ENCODE measurements at places on chromosomes 6 and 20.

- peak; percentile 6 for DNase-seq
Measured at GRCh38 chr6:97059473-97059872, 134.9 kb downstream of the KLHL32 start.

GRCh38 chr20:4266183-4266582 is 250.8 kb upstream of the RNF24 start:
- DNase-seq = no peak

- DNase-seq = no peak
Measured at GRCh38 chr20:25439328-25439727, 31.9 kb downstream of the GINS1 start.

- DNase-seq = no peak
Measured at GRCh38 chr6:38378801-38379200, 260.9 kb downstream of the BTBD9 start.

GRCh38 chr6:40169878-40170277 is 235.6 kb upstream of the MOCS1 start:
- DNase-seq = no peak

GRCh38 chr20:36260316-36260715 is 24.0 kb downstream of the AAR2 start:
- no peak for DNase-seq

GRCh38 chr6:135038335-135038734 is 16.3 kb downstream of the HBS1L start:
- DNase-seq = no peak

DNA sequence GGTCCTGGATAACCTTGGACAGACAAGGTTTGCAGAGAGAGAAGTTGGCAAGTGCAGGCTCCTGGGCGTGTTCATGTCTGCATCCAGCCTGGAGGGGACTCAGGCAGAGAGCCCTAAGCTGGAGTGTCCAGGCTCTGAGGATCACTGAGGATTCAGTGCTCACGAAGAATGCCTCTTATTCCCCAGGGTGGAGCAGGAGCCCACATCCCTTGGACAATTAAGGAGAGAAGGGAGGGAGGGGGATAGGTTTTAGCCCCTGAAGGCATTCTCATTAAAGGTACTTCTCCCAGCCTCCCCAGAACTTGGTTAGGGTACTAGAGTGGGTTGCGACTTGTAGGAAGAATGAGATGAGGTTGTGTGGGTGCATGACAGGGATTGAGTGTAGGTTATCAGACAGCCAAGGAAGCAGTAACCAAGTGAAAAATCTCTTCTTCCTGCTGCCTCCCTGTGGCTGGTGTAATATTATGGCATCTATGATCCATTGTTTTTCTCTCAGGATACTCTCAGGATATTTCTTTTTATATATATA is 680 bp downstream of the HLA-DPB1 start:
- no peak for DNase-seq

GRCh38 chr6:93749930-93750329 is 330.6 kb upstream of the EPHA7 start:
- DNase-seq = no peak

GRCh38 chr6:126182650-126183311 is 157.1 kb upstream of the CENPW start:
- DNase-seq = no peak

- DNase-seq = no peak
Measured at GRCh38 chr20:19995220-19995863, 21.8 kb upstream of the NAA20 start.

GRCh38 chr20:39877788-39878187 is 811.2 kb downstream of the MAFB start:
- no peak for DNase-seq

DNA sequence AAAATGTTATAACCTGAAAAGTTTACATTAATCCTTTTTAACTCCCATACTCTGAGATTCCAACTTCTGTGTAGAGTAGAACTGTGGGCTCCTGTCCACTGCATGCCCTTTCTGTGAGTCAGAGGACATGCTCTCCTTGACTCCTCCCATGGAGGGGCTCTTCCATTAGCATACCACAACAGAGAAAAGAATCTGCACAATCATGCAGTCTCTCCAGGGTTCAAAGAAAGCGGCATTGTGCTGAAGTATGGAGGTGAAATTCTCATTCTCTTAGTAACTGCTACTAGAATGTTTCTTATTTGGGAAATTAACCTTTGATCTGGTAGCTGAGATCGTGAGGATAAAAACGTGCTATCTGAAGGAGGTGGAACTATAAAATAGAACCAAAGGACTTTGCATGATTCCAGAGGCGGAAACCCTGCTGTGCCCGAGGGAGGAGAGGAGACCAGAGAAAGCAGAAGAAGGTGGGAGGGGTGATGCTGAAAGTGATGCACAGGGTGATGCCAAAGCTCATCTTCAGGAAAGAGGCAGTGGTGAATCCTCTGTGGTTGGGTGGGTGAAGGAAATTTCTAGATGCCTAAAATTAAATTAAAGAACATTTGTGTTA is 202.2 kb upstream of the PCSK2 start:
- DNase-seq = no peak

All from fibroblast of the conjunctiva (primary cell).